Activated CD4-positive, alpha-beta T cell treated with anti-CD3 and anti-CD28 coated beads, Interleukin-2, Interleukin-6, amounts not matched to agents 100 ng/mL and 50 ng/mL, durations not matched to agents 16 hours and 8 hours (primary cell): ENCODE measurements at places on chromosomes 5 and 9.

DNA sequence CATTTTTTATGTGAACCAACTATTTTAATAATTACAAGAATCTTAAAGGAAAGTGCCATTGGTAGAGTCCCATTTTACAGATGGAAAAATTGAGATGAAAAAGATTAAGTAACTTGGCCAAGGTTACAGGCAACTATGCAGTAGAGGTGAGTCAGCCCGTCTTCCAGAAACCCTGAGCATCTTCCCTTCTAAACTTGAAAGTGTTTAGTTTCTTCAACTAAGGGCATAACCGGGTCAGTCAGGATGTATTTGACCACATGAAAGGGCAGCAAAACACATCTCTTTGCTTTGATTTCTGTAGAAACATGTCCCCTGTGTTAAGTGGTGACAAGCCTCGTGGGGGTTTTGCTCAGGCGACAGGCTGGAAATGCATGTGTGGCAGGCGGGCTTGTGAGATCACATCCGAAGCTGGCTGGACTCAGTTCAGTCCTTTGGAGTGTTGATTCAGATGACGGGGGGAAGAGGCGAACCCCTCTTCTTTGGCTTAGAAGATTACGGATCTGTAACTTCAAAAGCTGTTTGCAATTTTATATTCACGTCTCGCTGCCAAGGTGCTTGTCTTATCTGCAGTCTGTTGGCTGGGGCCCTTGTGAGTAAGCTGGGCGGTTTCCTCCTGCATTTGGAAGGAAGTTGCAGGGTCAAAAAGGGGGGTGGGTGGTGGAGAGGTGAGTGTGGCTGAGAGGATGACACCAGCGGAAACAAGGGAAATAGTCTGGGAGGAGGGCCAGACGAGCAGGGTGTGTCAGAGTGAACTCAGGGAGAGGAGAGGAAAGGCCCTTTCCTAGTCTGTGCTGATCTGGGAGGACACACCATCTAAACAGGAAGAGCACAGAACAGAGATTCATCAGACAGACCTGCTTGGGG, 78.9 kb upstream of the RPS23 start:
- peak; percentile 83 for DNase-seq

DNA sequence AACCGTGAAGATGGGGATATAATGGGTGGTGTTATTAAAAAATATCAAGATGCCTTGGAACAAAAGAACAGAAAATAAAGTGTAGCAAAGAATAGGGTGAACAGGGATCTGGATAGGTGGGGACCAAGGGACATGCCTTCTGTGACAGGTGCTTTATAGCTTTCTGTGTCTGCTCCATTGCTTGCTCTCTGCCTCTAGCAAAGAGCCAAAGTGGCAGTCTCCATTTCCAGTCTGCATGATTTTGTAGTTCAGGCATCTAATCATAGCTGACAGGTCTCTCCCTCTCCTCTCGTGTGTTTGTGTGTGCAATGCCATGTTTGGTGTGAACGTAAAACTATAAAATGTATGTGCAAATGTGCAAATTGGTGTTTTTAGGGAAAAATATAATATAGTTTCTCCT, 35.0 kb downstream of the LRRTM2 start:
- no peak for DNase-seq

DNA sequence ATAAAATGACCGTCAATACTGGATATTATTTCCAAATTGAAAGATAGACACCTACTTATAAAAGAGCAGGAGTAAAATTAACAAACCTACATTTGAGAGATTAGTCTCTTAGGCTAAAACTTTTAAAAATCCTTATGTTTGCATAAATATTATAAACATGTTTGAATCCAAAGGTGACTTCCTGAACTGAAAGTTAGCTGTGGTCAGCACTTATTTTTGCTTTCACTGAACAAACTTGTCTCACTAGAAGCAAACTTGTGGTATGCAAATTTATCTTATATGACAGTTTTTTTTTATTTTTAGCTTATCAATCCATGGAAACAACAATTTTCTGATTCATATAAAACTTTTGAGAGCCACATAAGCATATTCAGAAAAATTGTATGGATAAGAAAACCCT, 502.6 kb upstream of the COX7C start:
- no peak for DNase-seq

- no peak for DNase-seq
These were observed 71.5 kb downstream of the SLIT3 start for GRCh38 chr5:169229342-169229892.

GRCh38 chr5:33460210-33460609, 19.4 kb downstream of the TARS1 start:
- DNase-seq, result no peak

DNA sequence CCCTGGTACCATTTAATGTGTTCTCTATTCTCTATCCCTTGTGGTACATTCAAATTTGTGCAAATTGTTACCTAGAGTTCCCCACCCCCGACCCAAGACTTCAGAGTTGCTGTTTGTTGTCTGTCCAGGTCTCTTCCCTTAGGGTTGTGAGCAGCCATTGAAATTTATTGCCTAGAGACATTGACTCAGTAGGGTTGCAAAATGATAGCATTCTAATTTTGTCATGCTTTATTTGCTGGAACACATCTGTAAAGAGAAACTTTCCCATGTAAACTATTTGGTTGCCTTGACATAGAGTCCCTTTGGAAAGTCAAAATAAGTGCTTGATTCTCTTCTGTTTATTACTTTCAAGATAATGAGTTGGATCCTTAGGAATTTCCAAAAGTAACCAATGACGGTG, 91.7 kb upstream of the KLF9 start:
- DNase-seq, result no peak

GRCh38 chr5:133990396-133990795, 14.4 kb downstream of the VDAC1 start:
- no peak for DNase-seq

- DNase-seq, result no peak
These were observed 122.1 kb downstream of the NTRK2 start for GRCh38 chr9:84791643-84792042.

DNA sequence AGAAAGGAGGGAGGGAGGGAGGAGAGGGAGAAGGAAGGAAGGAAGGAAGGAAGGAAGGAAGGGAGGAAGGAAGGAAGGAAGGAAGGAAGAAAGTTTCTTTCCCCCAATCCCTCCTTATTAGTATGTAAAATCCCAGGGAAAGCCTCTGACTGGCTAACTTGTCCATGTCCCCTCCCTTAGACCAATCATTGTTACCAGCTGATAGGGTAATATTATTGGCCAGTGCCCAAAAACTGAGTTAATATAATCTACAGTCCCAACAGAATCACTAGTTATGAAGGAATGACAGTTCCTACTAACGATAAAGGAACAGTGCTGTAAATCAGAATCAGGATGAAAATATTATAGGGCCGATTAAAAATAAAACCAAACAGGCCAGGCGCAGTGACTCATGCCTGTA, 53.6 kb upstream of the CCNG1 start:
- no peak for DNase-seq

- DNase-seq, result no peak
These were observed 111.9 kb downstream of the ROR2 start for GRCh38 chr9:91837981-91838731.

GRCh38 chr5:147490989-147491388, 18.9 kb downstream of the DPYSL3 start:
- no peak for DNase-seq

- no peak for DNase-seq
These were observed 75.8 kb upstream of the ADRB2 start for GRCh38 chr5:148750614-148751013.

- no peak for DNase-seq
These were observed 219.5 kb downstream of the NXNL2 start for GRCh38 chr9:88754452-88754851.

GRCh38 chr9:133173056-133173455, 9.3 kb upstream of the GBGT1 start:
- DNase-seq, result no peak

GRCh38 chr9:133589454-133590227, 19.5 kb downstream of the FAM163B start:
- peak; percentile 39 for DNase-seq

DNA sequence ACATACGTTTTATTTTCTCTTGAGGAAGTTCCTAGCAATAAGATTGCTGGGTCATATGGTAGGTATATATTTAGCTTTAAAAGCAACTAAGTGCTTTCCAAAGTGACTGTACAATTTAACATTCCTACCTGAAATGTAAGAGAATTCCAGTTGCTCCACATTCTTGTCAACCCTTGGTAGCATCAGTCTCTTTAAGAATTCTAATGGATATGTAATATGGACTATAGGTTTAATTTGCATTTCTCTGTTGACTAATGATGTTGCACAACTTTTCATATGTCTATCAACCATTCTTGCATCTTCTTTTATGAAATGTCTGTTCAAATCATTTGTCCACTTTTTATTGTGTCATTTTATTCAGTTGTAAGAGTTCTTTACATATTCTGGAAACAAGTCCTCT, 6.7 kb upstream of the RASEF start:
- DNase-seq, result no peak

DNA sequence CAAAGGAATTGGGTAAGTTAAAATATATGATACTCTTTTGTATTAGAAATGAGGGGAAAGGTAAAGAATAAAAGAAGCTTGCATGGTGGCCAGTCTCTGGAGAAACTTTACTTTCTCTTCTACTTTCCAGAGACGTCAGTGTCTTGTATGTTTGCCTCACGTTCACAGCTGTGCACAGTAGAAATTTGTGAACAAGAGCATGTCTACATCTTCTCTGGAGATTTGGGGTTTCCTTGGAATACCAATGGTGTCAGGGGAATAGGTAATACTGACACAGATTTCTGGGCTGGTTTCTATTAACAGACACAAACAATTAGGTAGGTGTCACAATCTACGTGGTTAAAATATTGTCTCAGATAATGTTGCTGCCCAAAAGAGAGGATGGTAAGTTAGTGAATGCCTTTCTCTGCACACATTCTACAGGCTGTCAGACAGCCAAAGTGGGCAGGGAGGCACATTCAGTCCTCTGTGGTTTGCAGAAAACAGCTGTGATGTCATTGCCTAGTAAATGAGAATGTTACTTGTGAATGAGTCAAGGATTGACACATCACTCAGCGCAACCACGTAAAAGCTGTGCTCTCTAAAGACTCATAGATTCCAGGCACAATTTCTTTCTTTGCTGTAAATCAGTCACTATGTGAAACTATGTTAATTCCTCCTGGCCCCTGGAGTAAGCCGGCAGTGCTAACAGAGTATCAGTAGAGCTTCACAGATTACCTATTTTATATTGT, 397.1 kb downstream of the MAN2A1 start:
- peak; percentile 64 for DNase-seq

DNA sequence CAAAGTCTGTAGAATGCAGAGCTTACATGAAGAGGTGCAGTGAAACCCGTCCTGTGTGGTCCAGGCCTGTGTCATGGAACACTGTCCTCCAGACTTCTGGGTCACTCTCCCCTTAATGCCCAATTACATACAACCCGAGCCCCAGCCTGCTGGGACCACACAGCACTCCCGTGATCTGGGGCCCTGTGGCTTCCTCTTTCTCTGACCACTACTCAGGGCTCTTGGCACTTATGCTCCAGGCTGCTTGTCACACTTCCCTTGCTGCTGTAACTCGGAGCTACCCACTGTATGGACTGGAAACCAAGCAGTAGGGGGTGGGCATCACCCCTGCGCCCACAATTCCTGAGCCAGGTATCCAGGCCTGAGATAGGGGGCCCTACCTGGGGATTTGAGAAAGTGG, 10.3 kb upstream of the IL3 start:
- DNase-seq, result no peak

- DNase-seq, result no peak
These were observed 50.3 kb downstream of the ALG2 start for GRCh38 chr9:99171225-99172123.

DNA sequence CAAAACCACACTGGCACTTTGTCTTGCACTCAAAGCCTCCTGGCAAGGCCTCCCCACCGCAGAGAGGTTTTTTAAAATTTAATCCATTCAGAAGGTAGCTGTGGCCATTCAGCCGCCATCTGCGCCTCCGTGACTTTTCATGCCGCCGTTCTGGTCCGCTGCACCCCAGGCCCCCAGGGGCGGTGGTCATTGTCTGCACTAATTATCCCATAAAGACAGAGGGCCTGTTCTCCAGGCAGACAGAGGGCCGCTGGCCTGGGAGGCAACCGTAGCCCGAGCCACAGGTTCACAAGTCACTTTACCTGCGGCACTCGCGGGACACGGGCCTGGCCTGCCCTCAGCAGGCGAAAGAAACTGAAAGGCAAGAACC, 49.4 kb downstream of the EXD3 start:
- no peak for DNase-seq

GRCh38 chr9:87381050-87381711, 116.5 kb upstream of the DAPK1 start:
- DNase-seq, result no peak

- DNase-seq, result no peak
These were observed 64.9 kb downstream of the ZNF354C start for GRCh38 chr5:179124853-179125788.

- no peak for DNase-seq
These were observed 169.5 kb upstream of the DMRT1 start for GRCh38 chr9:671997-672396.

DNA sequence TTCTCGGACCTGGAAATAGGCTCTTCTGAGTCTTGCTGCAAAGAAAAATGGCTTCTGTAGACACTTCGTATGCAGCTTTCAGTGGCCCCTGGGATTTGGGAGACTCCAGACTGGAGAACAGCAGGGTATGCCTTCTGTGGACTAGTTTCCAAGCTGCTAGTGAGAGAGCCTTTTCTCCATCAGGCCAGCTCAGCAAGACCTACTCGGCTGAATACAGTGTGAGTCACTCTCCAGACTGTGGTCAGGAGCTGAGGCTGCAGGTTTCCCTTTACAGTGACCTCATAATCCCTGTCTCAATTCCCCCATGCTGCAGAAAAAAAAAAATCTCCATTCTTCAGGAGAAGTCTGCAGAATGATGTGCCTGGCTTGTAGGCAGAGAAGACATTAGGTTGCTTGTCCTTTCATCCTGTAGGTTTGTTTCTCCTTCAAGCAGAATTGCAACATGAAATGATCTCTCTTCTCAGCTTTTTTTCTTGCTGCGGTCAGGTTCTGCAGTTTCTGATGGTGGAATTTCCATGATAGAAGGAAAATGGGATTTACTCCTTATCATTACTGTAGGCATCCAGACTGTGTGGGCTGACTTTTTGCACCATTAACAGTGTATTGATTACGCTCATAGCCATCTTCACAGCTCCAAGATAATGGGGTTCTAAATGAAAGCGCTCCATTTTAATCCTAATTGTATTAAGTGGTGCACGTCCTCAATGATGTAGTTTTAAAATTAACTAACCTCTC, 78.3 kb upstream of the TNFSF8 start:
- DNase-seq, result peak; percentile 57

DNA sequence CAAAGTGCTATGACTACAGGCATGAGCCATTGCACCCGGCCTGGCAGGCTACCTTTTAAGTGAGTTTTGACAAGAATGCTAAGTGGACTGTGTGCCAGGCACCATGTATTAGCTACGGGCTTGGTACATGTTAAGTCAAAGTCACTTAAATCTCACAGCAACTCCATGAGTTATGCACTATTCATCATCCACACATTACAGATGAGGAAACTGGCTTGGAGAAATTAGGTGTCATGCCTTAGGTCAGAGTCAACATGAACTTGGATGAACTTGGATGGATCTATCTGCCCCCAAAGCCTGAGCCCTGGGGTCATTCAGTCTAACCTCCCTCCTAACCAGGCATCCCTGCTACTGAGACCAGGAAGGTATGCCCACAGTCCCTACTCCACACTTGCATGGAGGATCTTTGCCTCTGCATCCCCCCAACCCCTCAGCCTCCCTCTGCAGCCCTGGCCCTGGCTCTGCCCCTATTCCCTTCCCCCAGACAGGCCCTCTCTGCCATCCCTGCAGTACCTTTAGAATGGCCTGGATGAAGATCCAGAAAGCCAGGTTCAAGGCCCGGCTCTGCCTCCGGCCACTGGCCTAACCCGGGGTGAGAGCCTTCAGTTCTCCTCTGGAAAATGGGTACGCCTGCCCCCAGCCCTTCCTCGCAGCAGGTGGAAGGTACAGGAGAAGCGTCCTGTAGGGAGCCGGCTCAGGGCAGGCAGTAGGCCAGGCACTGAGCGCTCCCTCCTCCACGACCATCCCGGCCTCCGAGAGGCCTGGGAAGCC, 685 bp upstream of the ADGRD2 start:
- DNase-seq, result no peak
